Lung (tissue), 17 donors: ENCODE measurements at places on chromosomes 12 and 14. TPM values are rescaled to one million over a fixed set of nuclear protein-coding genes. Genes with fewer than 3 reads are reported as not detected.
A peak's percentile ranks its signal among the peaks of the same experiment; 100 is the strongest.

The AICDA gene
- 0.10 TPM for polyA plus RNA-seq

DNA sequence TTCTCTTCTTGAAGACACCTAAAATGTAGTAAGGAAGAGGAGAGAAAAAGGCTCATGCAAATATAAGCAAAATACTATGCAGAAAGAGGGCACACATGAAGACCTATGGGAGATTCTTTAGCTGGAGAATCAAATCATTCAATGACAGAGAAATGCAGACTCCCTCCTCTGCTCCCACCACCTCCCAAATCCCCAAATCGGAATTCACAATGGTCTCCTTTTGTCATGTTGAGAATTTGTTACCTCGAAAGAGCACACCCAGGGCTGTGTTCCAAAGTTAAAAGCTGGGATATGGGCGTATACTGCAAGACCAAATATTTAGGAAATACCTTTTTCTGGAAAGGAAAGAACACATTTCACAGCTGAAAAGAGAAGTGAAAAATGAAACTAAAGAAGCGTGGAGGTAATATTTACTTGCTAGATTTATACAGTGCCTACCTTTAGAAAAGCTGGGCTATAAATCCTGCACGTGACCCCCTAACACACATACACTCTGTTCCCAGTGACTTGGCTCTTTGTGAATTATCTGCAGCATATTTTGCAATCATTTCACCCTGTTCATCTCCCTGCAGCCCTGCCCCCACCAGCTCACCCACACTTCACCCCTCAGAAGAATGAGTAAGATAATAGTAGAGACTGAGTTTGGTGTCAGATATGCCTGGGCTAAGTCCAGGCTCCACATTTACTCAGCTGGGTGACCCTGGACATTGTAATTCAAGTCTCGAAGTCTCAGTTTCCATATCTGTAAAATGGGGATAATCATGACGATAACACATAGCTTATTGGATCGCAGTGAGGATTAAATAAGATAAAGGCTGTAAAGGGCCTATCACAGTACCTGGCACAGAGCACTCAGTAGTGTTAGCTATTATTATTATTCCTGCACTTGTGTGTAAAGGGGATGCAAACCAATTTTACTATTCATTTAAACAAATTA is 2.9 kb upstream of the CACNA1C start:
- H3K36me3 ChIP-seq: no peaks in the 10 kb centered on the region
- no peak overlapping the region for H3K4me3 ChIP-seq
- H3K27me3 ChIP-seq: peaks cover 10% of the 10 kb centered on the region
- no peak for DNase-seq
- H3K27ac ChIP-seq: no peak overlapping the region

DNA sequence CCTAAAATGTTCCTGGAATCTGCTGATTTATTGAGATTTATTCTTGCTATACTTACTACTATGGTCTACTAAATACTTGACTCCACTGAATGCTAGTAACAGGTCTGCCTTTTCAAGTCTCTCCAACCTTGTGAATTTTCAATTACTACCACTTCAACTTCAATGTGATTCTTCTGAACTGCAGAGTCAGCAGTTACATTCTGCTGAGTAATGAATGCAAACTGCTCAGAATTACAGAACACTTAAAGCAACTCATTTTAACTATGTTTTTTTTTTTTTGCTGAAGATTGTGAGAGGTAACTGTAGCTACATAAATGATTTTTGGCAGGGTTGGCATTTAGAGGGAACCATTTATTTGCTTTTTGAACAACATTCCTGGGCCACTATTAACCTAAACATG is 41.8 kb downstream of the ARF6 start:
- H3K4me1 ChIP-seq: no peaks in the 10 kb centered on the region
- no peak overlapping the region for H3K27ac ChIP-seq
- no peaks in the 10 kb centered on the region for H3K27me3 ChIP-seq
- DNase-seq: no peak

- peaks cover 3% of the 10 kb centered on the region for H3K27me3 ChIP-seq
- no peaks in the 10 kb centered on the region for H3K36me3 ChIP-seq
- peak; percentile 91 for DNase-seq
- H3K4me1 ChIP-seq: peaks cover 8% of the 10 kb centered on the region
- H3K27ac ChIP-seq: no peak overlapping the region
- peak overlapping the region; percentile 21 for H3K4me3 ChIP-seq
Observed at GRCh38 chr12:116533343-116534251, 25.6 kb upstream of the MAP1LC3B2 start.
